Motor neuron (in vitro differentiated cells): ENCODE measurements at places on chromosomes 7 and 10. TPM values are rescaled to one million over a fixed set of nuclear protein-coding genes. Genes with fewer than 3 reads are reported as not detected.

The CHST3 gene
- total RNA-seq: 5.7 and 6.1 TPM in 2 replicates

The PCDH15 gene
- total RNA-seq: 7.5 and 10.3 TPM in 2 replicates

- ATAC-seq: no peak
Measured at GRCh38 chr7:70580161-70580560, 551.8 kb upstream of the GALNT17 start.

DNA sequence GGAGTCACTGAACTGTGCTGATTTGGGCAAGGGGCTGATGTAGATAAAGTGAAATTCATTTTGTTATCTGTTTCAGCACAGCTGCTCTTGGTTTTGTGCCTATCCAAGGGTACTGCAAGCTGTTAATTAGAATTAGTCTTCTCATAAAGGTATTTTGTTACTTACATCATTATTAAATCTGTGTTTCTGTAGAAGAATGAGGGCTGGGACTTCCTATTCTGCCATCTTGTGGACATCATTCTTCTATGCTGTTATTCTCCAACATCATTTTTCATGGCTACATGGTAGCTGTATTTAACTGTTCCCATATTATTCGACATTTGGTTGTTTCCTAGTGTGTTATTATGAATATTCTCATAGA lies 76.2 kb upstream of the CCDC71L start:
- no peak for ATAC-seq

- ATAC-seq: no peak
Measured at GRCh38 chr7:68248973-68249372, 1252.3 kb downstream of the TYW1 start.

DNA sequence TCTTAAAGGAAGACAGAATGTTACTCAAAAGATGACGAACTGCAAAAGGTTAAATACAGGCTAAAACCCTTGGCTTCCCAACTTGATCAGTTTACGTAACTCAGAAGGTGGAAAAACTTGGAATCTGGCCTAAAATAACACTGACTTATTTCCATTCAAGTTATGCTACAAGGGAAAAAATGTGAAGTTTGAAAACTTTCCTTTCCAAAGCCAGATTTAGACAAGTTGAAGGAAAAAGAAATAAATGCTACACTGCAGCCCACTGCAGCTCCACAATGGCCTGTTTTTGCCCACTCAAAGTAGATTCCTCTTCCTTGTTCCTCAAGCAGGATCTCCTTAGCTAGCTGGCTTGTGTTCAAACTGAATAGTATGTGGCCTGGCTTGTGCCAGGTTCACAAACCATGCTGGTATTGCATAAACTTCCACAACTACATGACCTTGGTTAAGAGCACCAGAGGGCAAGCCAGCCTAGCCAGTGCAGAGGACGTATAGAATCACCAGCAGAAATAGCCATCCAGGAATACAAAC lies 166.2 kb downstream of the CPEB3 start:
- ATAC-seq: no peak

DNA sequence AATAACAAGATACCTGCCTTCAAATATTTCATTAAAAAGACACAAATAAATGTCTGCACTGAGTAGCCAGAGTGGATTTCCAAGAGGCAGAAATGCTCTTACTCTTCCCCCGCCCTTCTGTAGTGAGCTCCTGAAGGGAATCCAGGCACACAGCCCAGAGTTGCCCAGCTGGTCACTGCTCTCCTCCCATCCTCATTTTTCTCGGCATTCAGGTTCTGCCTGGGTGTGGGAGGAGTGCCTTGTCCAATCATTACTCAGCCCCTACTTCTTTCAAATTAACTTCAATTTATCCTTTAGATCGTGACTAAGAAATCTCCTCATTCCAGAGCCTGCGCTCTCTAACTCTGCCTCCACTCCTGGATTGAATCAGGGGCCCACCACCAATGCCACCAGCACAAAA lies 12.2 kb downstream of the CCDC6 start:
- ATAC-seq: no peak

- peak; percentile 68 for ATAC-seq
Measured at GRCh38 chr10:114304017-114304570, 65.0 kb downstream of the VWA2 start.

GRCh38 chr10:103254538-103255325 lies 9.0 kb downstream of the RPEL1 start:
- ATAC-seq: peak; percentile 100

DNA sequence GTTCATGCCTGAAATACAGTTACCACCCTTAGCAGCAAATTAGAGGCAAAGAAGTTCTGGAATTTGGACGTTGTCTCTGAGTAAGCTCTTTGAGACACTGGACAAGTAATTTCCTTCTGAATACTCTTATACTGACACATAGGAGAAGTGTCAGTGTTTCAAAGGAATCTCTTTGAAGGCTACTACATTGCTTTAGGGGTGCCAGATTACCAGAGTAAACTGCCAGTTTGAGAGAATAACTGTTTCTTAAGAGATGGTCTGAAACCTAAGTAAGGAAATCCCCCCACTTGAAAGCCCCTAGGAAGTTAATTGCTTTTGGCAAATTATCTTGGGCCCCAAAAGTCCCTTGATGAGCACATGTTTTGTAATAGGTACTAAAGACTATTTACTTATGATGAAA lies 3.4 kb downstream of the FAS start:
- no peak for ATAC-seq

GRCh38 chr7:116543664-116544063 lies 18.8 kb downstream of the CAV1 start:
- peak; percentile 49 for ATAC-seq

GRCh38 chr10:60352105-60352504 lies 37.6 kb downstream of the ANK3 start:
- no peak for ATAC-seq
